ENCODE measurements at places on chromosomes 3 and 15.

GRCh38 chr3:194121891-194122631, 13.9 kb upstream of the HES1 start:
- DNase-seq: no peak

- no peak for DNase-seq
Measured at GRCh38 chr15:64131547-64131946, 20.0 kb upstream of the SNX22 start.

GRCh38 chr3:55782351-55782750, 295.2 kb upstream of the WNT5A start:
- DNase-seq: no peak

DNA sequence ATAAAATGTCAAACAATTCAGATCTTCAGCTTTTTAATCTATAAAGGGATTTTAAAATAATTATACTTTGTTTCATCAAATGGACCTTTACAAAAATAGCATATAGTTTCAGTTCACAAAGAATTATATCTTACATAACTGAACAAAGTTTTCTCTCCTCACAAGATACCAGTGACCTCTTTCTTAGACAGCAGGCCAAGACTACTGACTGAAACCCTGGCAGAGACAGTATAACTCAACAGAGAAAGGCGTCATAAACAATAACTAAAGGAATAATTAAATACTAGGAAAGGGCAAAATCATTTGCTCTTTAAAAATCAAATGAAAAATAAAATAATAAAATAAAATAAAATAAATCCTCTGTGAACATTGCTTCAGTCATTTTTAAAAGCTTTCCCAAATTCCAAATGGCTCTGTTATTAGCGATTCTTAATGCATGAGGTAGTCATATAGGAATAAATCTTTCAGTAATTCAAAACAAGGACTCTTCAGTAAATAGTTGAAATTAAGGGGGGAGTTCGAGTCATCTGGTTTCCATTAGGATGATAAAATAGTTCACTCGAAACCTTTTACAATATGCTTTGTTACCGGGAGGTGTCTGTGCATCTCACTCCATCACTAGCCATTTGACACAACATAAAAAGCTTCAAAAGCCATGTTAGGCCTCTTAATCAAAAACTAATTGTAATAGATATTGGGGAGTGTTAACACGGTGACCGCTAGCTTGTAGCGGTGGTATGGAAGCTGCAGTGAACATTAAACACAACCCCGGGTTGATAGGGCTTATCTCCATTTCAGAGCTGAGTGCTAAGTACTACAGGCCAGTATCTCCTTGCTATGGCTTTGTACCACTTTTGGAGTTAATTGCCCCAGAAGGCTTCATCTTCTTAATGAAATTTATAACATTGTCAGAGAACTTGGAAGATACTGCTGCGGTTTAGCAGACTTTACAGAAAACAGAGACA, 142.9 kb upstream of the NR2F2 start:
- DNase-seq: no peak

DNA sequence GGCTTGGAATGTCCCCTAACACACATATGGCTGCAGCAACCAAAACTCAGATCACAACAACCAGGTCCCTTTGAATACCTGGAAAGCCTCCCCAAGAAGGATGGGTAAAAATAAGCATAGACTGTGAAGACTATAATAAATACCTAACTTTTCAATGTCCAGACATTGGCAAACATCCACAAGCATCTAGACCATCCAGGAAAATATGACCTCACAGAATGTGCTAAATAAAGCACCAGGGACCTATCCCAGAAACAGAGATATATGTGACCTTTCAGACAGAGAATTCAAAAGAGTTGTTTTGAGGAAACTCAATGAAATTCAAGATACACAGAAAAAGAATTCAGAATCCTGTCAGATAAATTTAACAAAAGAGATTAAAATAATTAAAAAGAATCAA, 109.2 kb downstream of the NEDD4 start:
- DNase-seq: no peak
